Chondrocyte (in vitro differentiated cells): ENCODE measurements at places on chromosomes 11 and 22. TPM values are rescaled to one million over a fixed set of nuclear protein-coding genes. Genes with fewer than 3 reads are reported as not detected.

ADM2 gene
- total RNA-seq: 1.5 to 46.5 TPM (median 46.5 TPM) in 3 replicates

LYVE1 gene
- total RNA-seq: 1.2 to 5.2 TPM (median 3.5 TPM) in 3 replicates

DNA sequence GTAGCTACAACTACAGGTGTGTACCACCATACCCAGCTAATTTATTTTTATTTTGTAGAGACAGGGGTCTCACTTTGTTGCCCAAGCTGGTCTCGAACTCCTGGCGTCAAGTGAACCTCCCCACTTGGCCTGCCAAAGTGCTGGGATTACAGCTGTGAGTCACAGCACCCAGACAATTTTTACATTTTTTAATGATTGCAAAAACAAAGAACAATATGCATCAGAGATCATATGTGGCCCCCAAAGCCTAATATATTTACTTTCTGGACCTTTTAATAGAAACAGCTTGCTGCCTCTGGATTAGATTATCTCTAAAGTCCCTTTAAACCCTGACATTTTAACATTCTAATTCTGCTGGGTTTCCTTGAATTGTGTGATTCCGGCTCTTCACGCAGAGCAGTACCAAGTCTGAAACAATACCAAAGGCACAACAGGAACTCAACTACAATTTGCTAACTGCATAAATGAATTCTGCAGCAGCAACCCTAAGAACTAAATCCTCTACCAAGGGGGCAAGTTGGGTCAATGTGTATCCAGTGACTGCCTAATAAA, 25.0 kb downstream of the RAB30 start:
- DNase-seq: no peak
- no peaks in the 10 kb centered on the region for H3K36me3 ChIP-seq
- peaks cover 77% of the 10 kb centered on the region for H3K4me1 ChIP-seq
- no peak overlapping the region for H3K27ac ChIP-seq

SLC37A2 gene
- total RNA-seq: 0.37 to 1.2 TPM in 2 of 3 replicates, not detected in the other

HPX gene
- total RNA-seq: 2.6 to 3.8 TPM (median 3.2 TPM) in 3 replicates

KDELR3 gene
- total RNA-seq: 127 to 137 TPM (median 134 TPM) in 3 replicates
